Activated CD4-positive, alpha-beta memory T cell treated with anti-CD3 and anti-CD28 coated beads for 36 hours (primary cell): ENCODE measurements at places on chromosomes 5 and 9.
A peak's percentile ranks its signal among the peaks of the same experiment; 100 is the strongest.

- DNase-seq, result no peak
These were observed 141.4 kb downstream of the KIF4B start for GRCh38 chr5:155154973-155155372.

DNA sequence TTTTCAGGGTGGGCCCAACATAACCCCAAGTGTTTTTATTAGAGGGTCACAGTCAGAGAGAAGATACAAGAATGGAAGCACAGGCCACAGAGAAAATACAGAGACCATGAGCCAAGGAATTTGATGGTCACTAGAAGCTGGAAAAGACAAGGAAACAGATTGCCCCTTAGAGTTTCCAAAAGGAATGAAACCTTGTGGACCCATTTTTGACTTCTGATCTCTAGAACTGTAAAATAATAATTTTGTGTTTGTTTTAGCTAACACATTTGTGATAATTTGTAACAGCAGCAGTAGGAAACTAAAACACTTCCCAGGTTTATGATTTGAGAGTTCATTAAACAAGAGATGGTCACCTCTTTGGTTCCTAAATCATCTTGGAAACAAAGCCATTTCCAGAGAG lies 21.8 kb downstream of the CDKN2A start:
- no peak for DNase-seq

DNA sequence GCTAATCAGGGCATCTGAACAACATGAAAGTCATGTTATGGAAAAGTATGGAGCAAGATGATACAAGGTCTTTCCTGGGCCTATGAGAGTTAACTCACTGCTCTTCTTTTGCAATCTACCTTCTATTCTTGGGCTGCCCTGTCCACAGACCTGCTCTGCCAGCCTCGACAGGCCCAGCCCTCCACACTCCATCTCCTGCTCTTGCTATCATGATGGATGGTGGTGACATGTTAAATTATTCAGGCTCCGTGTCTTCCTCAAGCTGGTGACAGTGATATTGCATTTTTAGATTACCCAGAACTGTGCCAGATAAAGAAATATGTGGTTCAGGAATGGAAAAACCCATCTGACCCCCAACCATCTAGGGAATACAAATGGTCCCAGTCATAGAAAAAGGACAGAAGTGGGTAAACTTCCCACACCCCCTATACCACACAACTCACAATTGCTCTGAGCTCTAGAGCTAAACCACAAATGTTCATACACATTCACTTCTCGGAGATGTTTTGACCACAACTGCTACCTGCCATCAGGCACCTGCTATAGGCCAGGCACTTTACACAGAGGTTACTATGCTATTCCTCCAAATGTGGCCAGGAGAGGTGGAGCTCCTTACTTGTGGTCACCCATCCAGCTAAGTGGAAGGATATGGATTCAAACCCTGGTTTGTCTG lies 311.3 kb downstream of the ASTN2 start:
- no peak for DNase-seq

DNA sequence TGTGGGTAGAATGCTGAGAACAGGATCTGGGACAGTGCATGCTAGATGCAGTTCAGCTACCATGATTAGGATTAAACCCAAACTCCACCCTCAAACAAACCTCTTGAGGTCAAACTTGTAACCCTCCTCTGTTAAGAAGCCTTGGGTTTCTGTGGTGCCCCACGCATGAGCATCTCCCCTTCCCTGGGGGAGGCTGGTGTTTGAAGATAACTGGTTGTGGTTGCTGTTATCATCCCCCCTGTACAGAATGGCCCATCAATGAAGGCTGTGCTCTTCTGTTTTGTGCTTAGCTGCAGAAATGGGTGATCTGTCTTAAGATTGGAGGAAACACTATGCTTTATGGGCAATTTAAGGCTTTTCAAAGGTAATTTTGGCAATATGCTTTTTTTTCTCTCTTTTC lies 4.4 kb upstream of the DAB2IP start:
- DNase-seq, result no peak

GRCh38 chr5:56206126-56206910 lies 26.8 kb downstream of the ANKRD55 start:
- no peak for DNase-seq

DNA sequence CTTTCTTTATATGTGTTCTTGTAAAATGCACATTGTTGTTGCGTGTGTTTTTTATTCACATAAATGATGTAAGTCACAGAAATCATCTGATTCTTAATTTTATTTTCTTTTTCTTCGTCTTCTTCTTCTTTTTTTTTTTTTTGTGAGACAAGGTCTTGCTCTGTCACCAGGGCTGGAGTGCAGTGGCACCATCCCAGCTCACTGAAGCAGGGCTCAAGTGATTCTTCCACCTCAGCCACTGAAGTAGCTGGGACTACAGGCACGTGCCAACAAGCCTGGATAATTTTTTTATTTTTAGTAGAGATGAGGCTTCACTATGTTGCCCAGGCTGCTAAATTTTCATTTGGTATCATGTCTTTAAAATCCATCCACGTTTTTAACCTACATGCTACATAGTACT lies 28.5 kb upstream of the FANCC start:
- DNase-seq, result no peak

DNA sequence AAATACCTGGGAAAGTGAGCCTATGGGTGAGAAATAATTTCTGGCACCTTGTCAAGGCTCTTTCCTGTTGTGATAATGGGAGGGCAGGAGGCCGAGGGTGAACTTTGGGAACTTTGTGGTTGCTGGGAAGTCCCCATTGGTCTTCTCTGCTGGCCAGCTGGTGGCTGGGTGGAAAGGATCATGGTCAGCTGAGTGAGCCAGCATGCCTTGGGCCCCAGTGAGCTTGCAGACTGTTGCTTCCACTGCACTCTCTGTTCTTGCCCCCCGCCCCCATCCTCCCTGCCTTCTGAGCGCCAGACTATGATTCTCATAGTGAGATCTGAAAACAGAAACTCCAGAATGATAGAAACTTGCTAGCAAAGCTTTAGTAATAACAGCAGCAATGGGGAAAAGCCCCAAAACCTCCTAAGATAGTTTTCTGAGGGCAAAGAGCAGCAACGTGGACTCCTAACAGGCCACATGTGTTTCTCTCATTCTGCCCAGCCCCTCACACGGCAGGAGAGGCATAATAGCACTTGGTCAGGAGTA lies 139.2 kb upstream of the SMARCA2 start:
- DNase-seq, result peak; percentile 88

DNA sequence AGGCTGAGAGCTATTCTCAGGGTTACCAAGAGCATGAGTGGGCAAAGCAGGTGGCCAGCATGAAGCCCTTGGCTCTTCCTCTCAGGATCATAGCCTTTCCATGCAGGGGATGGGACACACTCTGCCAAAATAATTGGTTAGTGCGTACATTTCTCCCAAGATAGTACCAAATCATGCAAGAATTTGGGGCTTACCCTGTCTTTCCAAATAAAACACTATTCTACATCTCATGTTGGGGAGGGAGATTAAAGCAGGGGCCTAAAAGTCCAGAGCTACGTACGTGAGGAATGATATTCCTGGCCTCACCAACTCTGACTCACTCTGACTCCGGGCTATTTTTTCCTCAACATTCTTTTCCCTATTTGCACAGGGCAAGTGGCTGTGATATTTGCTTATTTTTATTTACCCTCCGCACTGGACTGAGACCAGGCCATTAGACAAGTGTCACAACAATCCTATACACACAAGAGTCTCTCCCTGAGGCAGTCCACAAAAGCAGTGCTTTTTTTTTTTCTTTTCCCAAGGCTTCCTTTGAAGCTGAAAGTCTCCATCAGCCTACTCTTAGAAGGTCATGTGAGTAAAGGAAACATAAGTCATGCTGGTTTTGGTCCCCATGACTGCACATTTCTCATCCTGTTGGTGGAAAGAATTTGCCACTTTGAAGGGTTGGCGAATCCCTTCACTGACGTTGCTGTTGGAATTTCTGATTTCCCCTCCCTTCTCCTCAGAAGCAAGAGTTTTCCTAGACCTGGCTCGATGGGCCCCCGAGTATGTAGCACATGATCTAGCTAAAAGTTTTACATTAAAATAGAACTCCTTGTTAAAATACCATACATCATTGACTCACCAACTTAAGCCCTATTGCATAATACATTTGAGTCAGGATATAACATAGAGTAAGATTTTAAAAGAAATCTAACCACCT lies 40.0 kb downstream of the TMEM252 start:
- no peak for DNase-seq

DNA sequence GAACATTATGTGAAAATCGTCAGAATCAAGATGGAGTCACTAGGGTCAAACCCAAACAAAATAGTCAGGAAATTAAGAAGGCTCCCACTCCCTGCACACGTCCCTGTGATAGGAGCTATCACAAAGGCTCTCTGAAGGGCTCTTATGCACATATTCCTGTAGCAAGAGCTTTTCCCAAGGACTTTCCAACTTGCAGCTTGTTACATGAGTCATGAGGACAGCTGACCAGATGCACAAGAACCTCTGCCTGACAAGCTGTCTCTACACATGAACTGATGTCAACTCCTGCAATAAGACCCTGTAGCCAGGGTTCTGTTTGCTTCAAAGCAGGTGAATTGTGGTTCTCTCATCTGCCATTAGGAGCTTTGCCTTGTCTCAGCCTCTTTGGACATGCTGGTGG lies 122.4 kb downstream of the OLFM1 start:
- no peak for DNase-seq

GRCh38 chr5:149108651-149109280 lies 32.5 kb upstream of the ABLIM3 start:
- no peak for DNase-seq

DNA sequence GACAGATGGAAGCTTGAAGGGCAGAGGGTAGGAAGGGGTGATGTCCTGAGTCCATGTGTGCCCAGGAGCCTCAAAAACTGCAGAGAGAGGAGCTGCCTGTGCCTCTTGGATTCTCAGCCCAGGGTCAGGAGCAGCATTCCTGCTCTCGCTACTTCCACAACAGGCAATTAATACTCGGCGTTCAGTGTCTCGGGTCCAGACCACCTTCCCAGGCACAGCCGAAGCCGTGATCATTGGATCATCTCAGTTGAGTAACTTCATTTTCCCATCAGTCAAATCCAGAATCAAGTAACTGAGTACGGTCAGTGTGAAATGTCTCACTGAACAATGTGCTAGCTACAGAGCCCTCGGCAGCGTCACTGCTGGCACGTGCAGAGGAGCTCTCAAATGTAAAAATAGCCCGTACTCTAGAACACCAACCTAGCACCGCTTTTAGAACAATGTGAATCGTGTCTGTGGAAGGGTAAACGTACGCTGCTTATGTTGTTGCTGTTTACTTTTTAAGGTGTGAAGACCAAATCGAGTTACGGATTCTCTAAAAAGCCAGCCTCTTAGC lies 63.5 kb upstream of the IRX4 start:
- no peak for DNase-seq

DNA sequence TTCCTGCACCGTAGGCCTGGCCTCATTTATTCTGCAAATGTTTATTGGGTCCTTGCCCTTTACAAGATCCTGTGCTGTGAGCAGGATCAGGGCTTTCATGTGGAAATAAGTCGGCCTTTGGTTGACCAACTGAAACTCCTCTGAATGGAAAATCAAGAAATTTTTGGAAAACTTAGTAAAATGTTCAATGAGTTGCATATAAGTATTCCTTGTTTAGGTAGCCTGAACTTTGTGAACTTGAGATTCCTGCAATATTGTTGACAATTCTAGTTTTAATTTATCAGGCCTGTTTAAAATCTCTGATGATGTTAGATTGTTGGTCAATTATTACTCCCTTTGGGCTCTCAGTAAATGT lies 1.1 kb downstream of the MAML1 start:
- no peak for DNase-seq

DNA sequence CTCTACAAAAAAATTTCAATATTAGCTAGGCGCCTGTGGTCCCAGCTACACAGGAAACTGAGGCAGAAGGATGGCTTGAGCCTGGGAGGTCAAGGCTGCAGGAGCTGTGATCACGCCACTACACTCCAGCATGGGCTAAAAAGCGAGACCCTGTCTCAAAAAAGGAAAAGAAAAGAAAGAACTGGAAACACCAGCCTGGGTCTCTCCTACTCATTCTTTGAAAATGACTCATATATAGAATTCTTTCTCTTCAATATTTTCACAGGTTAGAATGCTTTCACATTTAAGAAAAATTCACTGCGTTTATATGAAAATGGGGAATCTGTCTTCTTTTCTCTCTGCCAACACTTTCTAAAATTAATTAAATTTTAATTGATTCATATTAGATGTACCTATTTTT lies 115.6 kb downstream of the TRPM6 start:
- DNase-seq, result no peak

- DNase-seq, result no peak
These were observed 15.3 kb downstream of the C9orf152 start for GRCh38 chr9:110192531-110193261.

DNA sequence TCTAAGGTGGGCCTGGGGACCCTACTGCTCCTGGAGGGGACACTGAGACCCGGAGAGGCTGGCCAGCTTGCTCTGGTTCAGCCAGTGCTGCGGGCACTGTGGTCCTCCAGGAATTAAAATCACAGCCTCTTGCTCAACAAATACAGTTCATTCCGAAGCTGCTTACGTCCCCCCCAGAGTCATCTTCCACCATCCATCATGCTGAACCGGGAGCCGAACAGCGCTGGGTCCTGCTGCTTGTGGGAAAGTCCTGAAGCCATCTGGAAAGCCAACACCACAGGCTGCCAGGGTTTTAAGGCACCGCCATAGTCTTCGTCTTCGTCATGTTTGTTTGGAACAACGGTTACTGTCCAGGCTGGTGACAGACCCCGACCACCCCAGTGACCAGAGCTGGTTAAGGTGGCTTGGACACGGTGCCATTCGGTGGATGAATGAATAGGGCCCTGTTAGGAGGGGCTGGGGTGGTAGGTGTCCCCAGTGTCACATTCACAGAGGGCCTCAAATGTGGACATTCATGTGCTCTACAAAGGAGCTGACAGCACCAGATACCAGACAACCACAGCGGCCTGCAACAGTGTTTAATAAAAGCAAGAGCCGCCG lies 81.6 kb upstream of the PHYKPL start:
- DNase-seq, result no peak

DNA sequence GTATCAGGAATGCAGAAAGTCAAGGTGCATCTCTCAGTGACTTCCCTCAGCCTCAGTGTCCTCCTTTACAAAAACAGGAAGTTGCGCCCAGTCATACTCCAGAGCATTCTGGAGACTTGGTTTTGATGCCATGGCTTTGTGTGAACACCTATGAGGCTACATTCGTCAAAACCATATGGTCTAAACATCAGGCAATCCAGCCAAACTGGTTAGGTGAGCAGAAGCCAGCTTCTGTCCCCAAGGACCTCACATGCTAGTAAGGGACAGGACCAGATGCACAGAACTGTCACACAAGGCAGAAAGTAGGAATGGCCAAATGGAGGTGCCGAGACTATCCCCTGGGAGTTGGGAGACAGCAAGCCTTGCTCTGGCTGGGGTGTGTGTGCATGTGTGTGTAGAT lies 217.2 kb downstream of the MELK start:
- no peak for DNase-seq
